ENCODE measurements at places on chromosomes 3 and 15.

DNA sequence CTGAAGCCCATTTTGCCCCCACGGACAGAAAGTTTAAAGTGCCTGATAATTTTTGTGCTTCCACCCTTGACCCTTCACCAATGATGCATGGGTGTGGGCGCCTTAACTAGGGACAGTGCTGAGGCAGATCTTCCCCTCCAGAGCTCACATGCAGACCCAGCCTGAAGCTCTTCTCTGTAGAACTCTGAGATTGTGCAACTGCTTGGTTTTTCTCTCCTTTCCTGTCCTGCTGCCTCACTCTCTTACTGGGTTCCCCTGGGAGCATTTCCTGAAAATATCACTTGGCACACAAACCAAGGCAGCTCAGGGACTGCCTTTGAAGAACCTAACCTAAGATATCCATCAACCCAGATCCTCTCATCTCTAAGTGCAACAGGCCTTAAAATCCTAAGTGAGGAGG lies 220.3 kb upstream of the STT3B start:
- DNase-seq = no peak

DNA sequence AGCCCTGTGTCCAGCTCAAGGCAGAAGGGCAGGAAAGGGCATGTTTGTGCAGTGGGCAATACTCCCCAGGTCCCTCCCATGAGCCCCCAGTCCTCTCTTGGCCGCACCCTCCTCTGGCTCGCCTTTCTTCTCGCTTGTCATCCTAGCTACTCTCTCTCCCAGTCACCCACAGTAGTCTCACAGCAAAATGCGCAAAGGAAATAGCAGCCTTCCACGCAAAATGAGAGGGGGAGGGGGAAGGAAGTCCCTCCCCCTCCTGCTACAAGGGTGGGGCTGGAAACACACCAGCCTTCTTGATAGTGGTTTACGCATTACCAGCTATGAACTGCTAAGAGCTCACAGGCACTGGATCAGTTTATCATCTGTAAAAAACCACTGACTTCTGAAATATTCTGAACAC lies 83.8 kb downstream of the GADL1 start:
- DNase-seq = no peak

DNA sequence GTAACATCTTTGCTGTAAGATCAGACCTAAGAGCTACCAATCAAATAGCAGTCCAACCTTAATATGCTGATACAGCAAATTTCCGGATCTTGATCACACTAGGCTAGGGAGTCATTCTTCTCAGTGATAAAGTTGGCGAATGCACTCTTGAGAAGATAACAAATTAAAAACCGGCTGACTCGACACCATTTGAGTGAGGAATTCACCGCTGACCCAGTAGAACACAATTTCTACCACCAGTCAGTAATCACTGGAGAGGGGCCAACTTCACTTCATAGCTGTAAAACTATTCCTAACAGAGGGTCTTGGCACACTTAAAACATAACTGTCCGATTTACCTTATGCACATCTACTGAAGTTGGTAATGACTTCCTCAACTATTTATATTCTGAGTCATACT lies 47.2 kb downstream of the MEIS2 start:
- no peak for DNase-seq

DNA sequence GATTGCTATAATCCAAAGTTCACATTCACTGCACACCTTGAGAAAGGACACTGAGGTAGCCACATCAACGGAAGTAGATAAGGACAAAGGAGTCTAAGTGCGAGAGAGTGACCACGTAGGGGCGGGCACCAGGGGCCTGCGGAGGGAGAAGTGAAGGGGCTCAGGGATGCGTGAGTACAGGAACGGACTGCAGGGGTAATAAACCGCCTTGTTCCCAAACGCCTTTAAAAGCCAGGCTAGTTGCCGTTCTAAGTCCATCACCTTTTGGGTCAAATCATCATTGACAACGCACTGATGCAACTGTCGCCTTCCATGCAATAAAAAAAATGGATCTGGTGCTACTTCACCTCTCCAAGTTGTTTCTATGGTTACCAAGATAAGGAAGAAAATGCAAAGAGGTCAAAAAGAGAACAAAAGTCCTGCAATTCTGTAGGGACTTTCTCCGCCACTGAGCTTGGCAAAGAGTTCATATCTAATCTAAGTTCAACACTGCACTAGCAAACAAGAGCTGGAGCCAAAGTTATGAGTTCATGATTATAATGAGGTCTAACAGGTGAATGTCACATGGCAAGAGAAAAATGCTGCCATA lies 32.6 kb upstream of the ATP11B start:
- DNase-seq = no peak

DNA sequence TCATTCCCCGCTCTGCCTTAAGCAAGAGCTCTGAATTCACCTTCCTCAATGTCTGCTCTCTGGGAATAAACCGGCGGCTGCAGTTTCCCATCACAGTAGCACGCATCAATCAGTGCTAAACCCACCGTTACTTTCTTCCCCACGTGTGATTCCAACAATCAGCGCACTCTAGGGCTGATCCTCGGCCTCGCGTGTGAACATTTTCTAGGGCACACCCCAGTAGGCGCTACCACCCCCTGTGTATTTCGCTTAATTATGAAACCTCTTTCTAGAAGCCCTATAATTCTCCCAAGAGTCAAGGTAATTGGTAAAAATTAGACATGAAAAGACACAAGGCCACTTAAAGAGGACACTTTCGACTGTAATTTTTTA lies 87.5 kb downstream of the RFTN1 start:
- no peak for DNase-seq

GRCh38 chr15:73931441-73931840 lies 5.2 kb downstream of the LOXL1 start:
- no peak for DNase-seq

DNA sequence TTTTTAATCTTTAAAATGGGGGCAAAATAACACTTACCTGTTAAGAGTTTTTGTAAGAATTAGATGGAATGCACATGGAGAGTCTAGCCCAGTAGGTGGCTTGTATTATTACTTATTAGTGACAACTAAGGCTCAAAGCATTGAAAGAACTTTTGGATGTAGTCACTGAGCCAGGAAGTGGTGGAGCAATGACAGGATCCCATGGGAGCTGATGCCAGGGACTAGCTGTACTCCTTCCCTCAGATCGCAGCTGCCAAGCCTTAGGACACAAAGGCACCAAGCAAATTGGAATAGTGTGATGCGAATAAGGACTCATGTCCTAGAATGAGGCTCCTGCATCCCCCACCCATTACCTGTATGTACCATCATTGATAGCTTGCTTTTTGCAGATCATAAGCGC lies 370.4 kb upstream of the RGMA start:
- no peak for DNase-seq

DNA sequence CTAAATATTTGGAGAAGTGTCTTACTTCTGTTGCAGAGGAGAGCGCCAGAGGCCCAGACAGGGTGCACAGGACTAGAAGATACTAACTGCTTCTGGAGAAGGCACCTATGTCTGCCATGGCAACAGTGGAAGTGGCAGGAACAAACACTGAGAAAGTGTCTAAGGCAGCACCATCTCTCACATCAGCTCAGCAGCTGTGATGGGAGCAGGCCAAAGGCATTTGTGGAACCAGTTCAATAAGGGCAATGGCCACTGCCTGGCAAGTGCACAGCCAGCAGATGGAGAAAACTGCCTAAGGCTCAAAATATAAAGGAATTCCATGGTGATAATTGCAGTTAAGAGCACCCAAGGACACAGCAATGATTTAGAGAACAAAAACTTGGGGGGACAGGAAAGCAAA lies 563.0 kb upstream of the CCDC54 start:
- DNase-seq = no peak

- DNase-seq = no peak
Observed at GRCh38 chr15:83163032-83163431, 44.6 kb downstream of the HDGFL3 start.

GRCh38 chr3:152266221-152266995 lies 2.3 kb upstream of the MBNL1 start:
- peak; percentile 68 for DNase-seq

DNA sequence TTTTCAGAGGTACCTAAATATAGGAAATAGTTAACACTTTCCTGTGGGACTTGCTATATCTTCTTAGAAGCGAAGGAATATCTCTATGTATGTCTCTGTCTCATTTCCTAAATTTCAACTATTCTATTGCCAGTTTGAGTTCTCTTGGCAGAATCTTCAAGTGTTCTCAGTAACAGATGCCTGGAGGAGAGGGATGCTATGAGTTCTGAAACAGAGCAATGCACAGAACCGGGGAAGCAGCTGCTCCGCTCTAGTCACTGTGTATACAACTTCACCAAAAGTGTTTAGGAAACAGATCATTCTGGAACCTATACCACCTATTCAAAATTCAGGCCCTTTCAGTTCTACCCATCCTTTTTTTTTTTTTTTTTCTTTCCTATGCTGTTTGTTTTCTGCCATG lies 144.6 kb downstream of the RORA start:
- DNase-seq = no peak

DNA sequence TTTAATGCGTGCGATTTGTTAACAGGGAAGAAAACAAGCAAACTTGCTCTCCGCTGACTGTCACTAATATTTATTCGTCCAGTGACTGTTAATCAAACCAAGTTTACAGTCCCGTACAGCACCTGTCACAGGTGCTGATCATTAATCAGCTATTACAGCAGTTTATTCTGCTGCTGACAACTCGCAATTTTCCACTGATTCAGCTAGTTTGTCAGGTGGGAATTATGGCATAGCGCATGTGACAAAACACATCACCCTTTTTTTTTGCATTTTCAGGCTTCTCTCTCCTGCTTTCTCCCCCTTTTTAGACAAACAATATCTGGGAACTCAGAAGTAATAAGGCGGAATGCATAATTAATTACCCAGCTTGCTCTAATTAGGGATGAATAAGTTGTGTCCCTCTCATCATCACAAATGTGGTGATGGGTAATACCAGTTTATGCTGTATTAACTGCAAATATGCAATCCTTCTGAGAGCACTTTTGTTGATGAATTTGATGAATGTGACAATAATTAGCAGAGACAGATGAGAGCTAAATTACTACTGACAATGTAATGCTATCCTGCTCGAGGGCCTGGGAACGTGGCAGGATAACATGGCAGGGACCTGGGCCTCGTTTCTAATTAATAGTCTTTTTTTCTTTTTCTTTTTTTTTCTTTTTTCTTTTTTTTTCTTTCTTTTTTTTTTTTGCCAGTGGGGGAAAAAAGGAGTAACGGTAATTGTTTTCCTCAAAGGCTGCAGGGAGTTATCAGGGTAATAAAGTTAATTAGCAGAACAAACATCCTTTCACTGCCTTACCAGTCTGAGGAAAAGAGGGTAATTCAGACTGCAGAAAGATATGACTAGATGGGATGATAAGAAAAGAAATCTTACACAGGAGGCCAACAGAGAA lies 150.3 kb upstream of the SOX2 start:
- no peak for DNase-seq

- no peak for DNase-seq
Observed at GRCh38 chr3:31249545-31249944, 283.2 kb upstream of the STT3B start.

DNA sequence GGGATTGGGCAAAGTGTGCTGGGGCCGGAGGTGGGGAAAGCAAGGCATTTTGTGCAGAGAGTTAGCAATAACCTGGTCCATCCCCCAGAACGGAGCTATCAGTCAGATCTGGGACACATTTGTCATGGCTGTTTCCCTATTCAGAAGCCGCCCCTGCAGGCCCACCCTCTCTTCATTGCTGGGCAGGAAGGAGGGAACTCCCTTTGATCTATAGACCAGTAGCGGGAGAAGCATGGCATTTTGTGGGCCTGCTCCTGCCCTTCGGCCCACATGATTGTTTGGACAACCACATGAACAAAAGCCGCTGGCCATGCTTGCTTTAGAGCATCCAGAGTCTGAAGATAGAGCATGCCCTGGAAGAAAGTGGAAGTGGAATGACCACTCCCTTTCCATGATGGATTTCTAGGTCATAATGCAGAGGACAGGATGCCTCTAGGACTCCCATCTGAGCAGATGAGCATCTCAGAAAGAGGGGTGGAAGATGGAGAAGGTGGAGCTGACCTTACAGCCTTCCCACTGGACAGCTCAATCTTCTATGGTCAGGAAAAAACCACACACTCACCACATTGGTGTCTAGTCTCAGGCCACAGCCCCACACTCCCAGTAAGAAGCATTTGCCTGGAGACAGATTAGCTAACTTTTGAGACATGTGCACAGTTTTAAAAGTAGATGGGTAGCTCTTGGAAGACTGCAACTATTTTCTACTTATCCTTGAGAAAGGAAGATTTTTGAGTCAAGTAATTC lies 11.9 kb upstream of the LRTM1 start:
- DNase-seq = no peak

- DNase-seq = no peak
Observed at GRCh38 chr3:46845397-46845859, 17.8 kb downstream of the MYL3 start.

- DNase-seq = no peak
Observed at GRCh38 chr15:82020625-82021394, 25.0 kb downstream of the MEX3B start.

- DNase-seq = no peak
Observed at GRCh38 chr15:70768257-70768883, 5.0 kb upstream of the UACA start.

- no peak for DNase-seq
Observed at GRCh38 chr3:30083315-30083714, 523.1 kb upstream of the TGFBR2 start.

GRCh38 chr3:194135806-194136518 lies at the start of gene HES1:
TSS of gene HES1 (plus strand) at chr3:194136148. CDS start at chr3:194136381, 233 bp downstream.
- peak; percentile 89 for DNase-seq

- DNase-seq = no peak
Observed at GRCh38 chr15:59550956-59551355, 60.6 kb upstream of the GCNT3 start.

- no peak for DNase-seq
Observed at GRCh38 chr3:42369832-42370231, 40.6 kb downstream of the LYZL4 start.

- DNase-seq = no peak
Observed at GRCh38 chr3:184295771-184296170, 3.3 kb upstream of the PSMD2 start.

- DNase-seq = no peak
Observed at GRCh38 chr3:147424581-147425387, 15.6 kb downstream of the ZIC1 start.

DNA sequence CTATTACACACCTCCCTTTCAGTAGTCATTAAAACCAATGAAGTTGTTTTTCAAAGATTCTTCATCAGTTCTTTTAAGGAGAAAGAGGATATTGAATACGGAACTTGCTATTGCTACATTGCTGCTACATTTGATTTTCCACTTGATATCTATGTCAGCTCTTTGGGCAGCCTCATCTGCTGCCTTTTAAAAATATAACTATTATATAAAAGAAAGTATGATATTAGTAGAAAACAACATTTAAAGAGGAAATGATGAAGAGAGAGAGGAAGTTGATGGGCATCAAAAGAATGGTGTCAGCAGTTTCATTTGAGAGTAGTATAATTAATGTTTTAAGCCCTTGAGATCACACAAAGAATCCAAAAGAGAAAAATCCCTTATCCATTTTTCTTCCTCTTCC lies 171.4 kb downstream of the NFKBIZ start:
- no peak for DNase-seq

- DNase-seq = no peak
Observed at GRCh38 chr15:84962955-84963354, 18.7 kb upstream of the PDE8A start.

- peak; percentile 61 for DNase-seq
Observed at GRCh38 chr3:142866841-142867631, 21.8 kb downstream of the PCOLCE2 start.

GRCh38 chr3:23748398-23749110 lies 57.2 kb upstream of the UBE2E1 start:
- no peak for DNase-seq
